ENCODE measurements at places on chromosomes 16 and 17.

- DNase-seq: peak; percentile 16
Observed at GRCh38 chr17:61536422-61536955, 54.5 kb downstream of the NACA2 start.

DNA sequence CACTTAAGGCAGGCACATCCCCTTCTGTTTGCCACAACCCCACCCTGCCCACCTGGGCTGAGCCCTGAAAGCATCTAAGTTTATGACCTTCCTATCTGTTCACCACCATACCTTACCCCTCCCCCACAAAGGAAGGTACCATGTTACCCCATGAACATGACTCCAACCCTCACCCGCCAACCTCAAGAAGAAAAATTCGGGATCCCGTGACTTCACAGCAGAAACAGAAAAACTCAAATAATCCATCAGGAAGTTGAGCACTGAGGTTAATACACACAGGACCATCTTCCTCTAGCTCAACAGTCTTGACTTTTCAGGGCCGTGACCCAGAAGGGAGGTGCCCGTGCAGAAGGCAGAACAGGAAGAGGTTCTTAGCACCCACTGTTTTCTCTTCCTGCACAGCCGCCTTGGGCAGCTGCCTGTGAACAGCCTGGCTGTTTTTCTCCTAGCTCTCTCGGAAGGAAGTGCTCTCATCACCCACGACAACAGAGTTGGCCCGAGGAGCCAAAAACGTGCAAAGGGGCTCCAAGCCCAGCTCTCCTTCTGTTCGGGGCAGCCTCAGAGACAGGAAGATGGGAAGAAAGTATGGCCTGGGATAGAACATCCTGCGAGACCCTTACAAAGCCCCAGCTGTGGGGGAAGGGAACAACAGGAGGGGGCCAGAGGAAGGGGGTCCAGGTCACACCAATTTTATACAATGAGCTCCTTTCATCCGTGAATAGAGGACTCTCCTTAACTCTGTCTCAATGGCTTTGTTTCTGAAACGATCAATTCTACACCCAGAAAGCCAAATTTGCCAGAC is 101.1 kb downstream of the XYLT1 start:
- no peak for DNase-seq

DNA sequence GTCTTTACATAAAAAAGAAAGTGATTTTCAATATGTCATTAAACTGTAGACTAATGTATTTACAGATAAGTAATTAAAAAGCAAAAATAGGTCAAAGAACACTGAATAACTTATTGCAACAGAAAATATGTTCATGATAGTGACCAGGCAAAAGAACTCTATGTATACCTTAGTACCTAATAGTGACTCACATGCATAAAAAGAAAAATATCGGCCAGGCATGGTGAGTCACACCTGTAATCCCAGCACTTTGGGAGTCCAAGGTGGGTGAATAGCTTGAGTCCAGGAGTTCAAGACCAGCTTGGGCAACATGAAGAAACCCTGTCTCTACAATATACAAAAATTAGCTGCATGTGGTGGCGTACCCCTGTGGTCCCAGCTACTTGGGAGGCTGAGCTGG is 33.0 kb upstream of the TOM1L1 start:
- DNase-seq: no peak

DNA sequence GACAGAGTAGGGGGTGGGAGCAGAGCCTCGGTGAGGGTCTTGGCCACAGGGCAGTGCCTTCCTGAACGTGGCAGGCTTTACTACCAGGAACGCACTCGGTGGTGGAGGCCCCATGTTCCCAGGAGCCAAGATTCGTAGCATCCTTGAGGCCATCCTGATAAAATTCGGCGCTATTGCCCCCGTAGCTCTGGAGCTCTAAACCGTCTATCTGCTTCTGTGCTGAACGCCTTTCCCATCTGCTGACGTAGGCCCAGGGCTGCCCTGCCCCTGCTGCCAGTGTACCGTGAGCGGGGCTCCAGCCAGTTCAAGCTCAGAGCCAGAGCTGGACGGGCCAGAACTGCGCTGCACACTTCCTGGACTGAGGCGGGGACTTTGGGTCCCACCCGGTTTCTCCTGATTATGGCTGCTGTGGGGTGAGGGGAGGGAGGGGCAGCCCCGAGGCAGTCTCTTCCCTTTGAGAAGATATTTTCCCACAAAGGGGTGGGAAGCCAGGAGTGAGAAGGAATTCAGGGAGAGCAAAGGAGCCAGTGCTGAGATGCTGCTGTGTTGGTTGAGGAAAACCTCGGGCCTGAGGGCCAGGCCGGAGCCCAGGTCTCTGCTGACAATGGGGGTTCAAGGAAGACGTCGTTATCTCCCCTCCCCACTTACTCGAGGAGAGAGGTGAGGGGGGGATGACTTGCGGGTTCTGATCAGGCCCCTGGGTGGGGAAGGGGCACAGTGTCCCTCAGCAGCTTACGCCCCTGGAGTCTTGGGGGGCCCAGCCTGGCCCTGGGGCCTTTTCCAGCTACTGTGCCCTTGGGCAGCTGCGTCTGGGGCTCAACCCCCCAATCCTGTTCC is 29.4 kb downstream of the OR1D5 start:
- DNase-seq: no peak

DNA sequence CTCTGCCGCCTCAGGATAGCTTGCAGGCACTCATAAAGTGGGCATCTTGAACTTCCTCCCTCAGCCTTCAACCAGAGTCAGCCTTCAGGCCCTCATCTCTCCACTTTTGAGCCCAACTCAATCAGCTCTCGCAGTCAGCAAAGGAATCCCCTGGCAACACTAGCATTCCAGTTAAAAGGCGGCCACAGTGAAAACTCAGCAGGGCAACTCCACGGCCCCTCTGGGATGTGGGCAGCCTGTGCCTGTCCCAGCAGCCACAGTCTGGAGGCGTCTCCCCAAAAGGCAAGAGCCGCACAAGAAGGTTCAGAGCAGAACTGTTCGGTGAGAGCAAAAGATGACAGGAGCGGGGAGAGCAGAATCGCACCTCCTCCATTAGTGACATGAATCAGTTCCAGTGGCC is 9.0 kb downstream of the TMEM11 start:
- DNase-seq: no peak

GRCh38 chr16:12390074-12390605 is 413.5 kb downstream of the CPPED1 start:
- no peak for DNase-seq

- no peak for DNase-seq
Observed at GRCh38 chr17:72424505-72425117, 303.8 kb downstream of the SOX9 start.

- DNase-seq: no peak
Observed at GRCh38 chr17:2089021-2089422, 34.1 kb downstream of the HIC1 start.

DNA sequence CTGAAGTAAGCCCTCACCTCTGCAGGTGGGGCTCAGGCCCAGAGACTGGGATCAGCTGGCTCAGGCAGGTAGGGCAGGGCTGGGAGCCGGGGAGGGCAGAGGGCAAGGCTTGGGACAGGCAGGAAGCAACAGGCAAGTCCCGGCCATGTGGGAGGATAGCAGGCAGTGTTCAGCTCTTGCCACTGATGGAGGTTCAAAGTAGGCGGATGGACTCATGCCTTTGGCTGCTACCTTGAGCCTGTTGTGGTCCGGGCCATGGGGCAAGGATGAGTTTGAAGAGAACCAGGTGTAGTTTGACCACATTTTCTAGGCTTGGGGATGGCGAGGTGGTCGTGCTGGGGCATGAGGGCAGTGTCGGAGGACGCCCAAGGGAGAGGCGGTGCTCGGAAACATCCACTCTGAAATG is 2.7 kb downstream of the PRCD start:
- DNase-seq: no peak

DNA sequence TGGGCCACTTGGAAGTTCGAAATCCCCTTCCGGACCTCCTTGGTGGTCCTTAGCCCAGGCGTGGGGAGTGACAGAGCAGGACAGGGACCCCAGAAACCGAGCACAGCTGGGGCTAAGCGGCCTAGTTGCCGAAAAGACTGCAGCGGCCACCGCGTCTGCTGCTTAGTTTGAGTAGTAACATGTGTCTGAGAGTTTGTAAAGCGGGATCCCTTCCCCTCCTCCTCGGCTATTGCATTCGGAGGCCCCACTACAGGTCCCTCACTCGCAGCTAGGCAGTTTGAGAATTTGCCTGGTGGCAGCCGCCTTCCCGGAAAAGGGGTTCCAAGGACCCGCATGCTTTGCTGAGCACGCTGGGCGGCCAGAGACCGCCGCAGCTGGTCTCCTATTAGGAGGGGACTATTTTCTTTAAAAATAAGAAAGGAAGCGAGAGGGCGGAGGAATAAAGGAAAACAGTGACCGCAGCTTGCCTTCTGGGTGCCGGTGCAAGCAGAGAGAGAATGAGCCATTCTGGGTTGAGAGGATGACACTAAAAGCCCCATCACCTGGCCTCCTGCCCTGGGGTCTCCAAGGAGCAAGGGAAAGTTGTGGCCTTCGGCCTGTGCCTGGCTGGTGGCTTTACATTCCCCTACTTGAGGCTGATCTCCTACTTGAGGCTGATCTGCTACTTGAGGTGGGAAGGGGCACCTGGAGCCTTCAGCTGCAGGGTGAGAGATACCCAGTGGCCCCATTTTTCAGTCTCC is 1.1 kb upstream of the HOXB5 start:
- no peak for DNase-seq

GRCh38 chr16:68563631-68564381 is 24.7 kb downstream of the ZFP90 start:
- peak; percentile 3 for DNase-seq

DNA sequence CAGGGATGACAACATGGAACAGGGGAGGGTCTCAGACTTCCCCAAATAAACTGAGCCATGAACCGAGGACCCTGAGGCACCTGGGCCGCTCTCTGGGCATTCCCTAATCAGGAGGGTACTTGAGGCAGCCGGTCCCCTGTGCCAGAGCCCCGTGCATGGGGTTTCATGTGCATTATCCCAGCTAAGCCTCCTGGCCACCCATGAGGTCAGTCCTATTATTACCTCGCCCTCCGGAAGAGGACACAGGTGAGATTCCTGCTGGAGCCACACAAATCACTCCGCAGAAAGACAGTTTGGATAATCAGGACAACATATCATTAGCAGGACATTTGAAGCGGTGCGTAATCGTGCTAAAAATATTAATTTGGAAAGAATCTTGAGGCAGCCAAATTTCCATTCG is 274.0 kb downstream of the PARN start:
- no peak for DNase-seq

GRCh38 chr16:2074071-2074470 is 26.3 kb downstream of the TSC2 start:
- no peak for DNase-seq

DNA sequence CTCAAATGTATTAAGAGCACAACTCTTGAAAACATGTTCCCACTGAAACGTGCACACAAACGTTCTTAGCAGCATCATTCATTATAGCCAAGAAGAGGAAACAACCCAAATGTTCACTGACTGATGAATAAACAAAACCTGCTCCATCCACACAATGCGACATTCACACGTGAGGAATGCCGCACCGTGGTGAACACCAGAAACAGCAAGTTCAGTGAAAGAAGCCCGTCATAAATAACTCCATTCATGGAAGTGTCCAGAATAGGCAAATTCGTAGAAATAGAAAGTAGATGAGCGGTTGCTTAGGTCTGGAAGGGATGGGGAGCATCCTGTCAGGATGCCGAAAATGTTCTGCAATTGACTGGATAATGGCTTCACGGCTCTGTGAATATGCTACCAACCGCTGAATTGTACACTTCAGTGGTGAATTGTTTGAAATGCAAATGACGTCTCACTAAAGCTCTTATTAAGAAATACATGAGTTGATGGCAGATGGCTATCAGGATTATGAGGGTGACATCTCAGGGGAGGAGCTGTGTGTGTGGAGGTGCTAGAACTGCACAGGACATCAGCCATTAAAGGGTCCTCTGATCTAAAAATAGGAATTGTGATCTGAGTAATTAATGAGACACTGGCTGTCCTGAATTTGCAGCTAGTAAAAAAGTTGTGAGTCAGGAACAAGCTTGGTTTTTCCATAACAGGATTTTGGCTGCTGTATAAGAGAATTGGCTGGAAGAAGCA is 771.0 kb downstream of the KCNJ18 start:
- DNase-seq: no peak

DNA sequence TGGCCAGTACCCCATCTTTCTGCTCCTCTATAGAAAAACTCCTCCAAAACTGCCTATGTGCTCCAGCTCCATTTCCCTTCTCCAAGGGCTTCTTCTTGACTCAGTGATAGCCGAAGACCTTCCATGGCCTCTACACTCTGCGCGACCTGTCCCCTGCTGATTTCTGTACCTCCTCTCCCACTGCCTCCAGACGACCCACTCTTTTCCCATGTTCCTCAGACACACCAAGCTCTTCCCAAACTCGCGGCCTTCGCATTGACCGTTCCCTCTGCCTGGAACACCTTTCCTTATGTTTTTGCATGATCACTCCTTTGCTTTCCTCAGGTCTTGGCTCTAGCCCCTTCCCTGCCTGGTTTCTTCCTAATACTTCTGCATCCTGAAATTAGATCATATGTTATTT is 255.6 kb upstream of the SDK2 start:
- no peak for DNase-seq

GRCh38 chr16:27726621-27727261 is 176.8 kb downstream of the KATNIP start:
- peak; percentile 96 for DNase-seq

DNA sequence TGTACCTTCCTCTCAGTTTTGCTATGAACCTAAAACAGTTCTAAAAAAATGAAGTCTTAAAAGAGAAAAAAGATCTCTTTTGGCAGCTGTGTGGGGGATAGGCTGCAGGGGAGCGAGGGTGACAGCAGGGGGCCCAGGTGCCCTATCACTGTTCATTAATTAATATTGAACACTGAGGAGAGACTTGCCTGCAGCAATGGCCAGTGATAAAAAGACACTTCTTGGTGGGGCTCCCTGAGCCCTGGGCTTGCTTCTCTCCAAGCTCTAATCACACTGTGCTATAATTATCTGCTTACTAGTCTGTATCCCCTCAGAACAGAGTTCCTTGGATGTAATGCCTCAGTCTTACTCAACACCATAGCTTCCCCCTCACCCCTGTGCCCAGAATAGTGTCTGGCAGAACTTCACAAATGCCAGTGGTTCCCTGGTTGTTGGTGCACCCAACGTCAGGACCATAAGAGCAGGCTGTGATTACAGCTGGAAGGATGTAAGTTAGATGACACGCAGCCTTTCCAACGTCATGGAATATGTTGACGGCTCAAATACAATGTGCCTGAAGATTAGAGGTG is 52.0 kb upstream of the IRX6 start:
- DNase-seq: no peak

- DNase-seq: peak; percentile 43
Observed at GRCh38 chr16:58306327-58306726, 11.5 kb upstream of the PRSS54 start.

- no peak for DNase-seq
Observed at GRCh38 chr17:82640036-82640435, 8.2 kb downstream of the WDR45B start.

- DNase-seq: no peak
Observed at GRCh38 chr17:77570565-77570898, 388.0 kb upstream of the TNRC6C start.

- DNase-seq: no peak
Observed at GRCh38 chr17:77433385-77434135, 292.8 kb downstream of the SEC14L1 start.

All from M059J (cell line).